ENCODE measurements at places on chromosomes 11 and 22. TPM values are rescaled to one million over a fixed set of nuclear protein-coding genes. Genes with fewer than 3 reads are reported as not detected.

DNA sequence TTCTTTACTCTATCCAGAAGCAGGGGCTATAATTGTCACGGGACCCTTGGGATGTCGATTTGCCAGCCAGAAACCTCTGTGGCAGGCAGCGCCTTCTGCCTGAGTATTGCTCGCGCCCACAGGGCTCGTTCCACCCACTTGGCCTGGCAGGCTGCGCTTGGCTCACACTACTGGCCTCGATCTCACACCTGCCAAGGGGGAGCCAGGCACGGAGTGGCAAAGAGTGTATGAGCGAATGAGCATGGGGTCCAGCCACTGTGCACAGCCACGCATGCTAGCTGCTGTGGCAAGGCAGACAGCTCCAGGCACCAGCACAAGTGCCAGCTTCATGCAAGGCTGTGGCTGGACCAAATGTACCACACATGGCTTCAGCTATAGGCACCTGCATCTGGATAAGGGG, 599.8 kb downstream of the DLG2 start:
- no peak for DNase-seq
- H3K27ac ChIP-seq: no peak overlapping the region
- no peaks in the 10 kb centered on the region for H3K27me3 ChIP-seq
- H3K36me3 ChIP-seq: no peaks in the 10 kb centered on the region
- peaks cover 7% of the 10 kb centered on the region for H3K4me1 ChIP-seq

DNA sequence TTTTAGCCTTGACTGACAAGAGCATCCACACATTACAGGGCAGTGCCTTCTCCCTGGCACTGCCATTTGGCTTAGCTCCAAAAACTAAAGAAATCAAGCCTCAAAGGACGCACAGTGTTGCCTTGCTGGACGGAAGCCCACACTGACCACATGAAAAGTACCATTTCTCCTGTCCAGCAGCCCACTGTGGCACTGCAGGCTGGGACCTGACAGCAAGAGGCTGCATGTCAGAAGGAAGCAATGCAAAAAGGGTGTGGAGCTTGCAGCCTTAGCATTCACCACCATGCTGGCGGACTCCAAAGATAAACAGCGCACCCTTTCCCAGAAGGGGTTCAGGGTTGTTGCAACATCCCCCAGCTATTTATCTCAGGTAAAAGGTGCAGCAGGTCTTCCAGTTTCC, 109.3 kb upstream of the BMAL1 start:
- no peak for DNase-seq
- H3K27me3 ChIP-seq: no peaks in the 10 kb centered on the region
- no peaks in the 10 kb centered on the region for H3K4me1 ChIP-seq

DNA sequence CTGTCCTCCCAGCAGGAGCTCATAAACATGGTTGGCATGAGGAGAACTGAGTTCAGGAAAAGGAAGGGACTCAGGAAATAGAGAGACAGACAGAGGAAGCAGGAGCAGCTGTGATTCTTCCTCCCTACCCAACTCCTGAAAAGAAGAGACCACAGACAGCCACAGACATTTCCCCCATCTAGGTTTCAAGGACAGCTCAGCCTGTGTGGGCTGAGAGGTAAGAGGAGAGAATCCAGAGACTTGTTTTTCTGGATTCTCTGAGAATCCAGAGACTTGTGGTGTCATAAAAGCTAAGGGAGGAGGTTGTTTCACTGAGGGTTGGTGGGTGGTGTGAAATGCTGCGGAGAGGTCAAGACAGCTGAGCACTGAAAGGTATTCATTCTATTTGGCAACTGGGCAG, 19.0 kb upstream of the STK33 start:
- H3K4me1 ChIP-seq: no peaks in the 10 kb centered on the region
- H3K36me3 ChIP-seq: no peaks in the 10 kb centered on the region
- no peak for DNase-seq
- no peak overlapping the region for H3K27ac ChIP-seq
- H3K27me3 ChIP-seq: no peaks in the 10 kb centered on the region
- no peak overlapping the region for H3K4me3 ChIP-seq

DNA sequence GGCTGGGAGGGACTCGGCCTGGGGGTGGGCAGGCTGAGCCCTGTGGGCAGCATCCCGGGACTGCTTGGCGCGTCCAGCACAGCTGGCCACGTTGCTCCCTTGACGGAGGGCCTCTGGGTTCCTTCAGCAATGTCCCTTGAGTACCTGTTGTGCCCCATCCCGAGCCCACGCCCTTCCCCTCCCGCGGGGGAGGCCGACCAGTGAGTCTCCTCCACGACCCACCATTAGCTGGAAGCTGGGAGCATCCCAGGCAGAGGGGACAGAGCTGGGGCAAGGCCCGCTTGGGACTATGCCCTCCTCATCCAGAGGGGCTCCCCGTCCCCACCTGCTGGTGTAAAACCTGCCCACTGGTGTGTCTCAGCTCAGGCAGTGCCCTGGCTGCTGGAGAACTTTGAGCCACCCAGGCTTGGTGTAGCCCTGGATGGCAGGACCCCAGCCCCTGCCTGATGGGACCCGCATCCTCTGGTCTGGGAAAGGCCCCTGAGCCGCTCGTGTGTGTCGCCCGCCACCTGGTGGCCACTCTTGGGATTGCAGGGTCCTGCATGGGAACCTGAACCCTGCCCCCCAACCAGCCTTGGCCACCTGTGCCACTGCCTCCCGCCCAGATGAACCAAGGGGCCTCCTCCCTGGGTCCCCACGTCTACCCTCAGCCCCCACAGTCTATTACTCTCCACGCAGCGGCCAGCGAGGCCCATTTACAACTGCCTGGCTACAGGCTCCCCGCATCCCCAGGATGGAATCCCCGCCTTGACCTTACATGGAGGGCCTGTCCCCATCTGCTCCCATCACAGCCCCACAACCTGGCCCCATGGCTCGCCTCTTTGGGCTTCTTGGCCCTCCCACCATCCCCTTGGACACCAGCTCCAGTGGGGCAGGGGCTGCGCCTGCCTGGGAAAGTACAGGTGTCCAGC, 16.6 kb upstream of the ARHGAP8 start:
- H3K27ac ChIP-seq: no peak overlapping the region
- no peaks in the 10 kb centered on the region for H3K27me3 ChIP-seq
- peak; percentile 92 for DNase-seq
- H3K4me1 ChIP-seq: peaks cover 12% of the 10 kb centered on the region
- no peak overlapping the region for H3K4me3 ChIP-seq

The SORL1 gene
- total RNA-seq: 78.3 TPM

The BBOX1 gene
- not detected for total RNA-seq
